ENCODE measurements at places on chromosomes 5 and 9.

GRCh38 chr5:141812512-141812911 lies 65.7 kb downstream of the PCDH1 start:
- no peak for DNase-seq

GRCh38 chr5:28685794-28686193 lies 1647.4 kb upstream of the CDH9 start:
- no peak for DNase-seq

DNA sequence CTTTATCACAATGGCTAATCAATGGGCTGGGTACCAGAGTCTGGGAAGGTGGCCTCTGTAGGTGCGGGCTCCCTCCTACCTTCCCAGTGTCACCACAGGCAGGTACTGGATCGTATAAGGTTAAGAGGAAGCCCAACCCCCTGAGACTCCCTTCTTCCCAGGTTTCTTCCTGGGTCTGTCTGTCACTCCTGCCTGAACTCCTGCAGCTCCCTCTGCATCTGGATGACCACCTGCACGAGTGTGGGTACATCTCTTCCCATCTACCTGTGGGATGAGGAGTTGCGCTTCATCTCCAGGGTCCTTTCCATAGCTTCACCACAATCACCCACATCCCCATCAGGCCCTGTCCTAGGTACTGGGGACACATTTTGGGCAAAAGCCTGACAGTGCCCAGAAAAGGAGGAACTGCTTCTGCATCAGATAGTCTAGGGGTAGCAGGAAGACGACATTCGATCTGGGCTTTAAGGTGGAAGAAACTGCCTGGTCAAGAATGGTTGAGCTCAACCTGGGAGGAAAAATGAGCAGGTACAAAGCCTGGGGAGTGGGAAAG lies 112.2 kb upstream of the ALDH1B1 start:
- no peak for DNase-seq

- peak; percentile 31 for DNase-seq
Observed at GRCh38 chr9:6428940-6429889, 16.2 kb downstream of the UHRF2 start.

GRCh38 chr5:40022057-40022456 lies 597.3 kb upstream of the DAB2 start:
- no peak for DNase-seq

DNA sequence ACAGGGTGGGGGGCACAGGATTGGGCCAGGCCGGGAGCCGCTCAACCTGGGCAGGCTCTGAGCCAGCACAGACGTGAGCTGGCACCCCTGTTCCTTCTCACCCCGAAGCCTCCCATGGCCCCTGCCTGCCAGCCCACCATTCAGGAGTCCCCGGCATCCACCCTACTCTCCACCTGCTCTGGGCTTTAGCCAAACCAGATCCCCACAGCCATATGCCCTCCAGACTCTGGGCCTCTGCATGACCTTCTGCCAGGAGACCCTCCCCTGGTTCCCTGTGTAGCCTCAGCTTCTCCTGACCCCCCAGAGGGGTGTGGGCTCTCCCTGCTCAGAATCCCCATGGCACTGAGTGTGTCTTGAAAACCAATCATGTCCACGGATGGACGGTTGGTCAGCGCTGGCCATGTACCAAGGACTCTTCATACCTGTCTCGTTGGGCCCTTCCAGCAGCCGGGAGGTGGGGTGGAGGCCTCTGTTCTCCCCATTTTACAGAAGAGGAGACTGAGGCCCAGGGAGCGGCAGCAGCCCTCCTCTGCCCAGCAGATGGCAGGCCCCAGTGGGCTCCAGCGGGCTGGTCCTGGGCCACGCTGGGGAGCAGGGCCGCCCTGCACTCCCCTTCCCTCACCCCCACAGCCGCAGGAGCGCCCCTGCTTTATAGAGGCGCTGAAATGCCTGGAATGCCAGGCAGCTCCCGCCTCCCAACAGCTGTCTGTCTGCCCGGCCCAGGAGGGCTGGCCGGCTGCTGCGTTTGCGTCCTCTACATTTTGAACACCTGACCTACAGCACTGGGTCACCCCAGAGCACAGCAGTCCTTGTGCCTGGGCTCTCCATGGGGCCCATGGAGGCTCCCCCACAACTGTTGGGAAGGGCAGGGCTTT lies 3.5 kb upstream of the MYMK start:
- DNase-seq = no peak

GRCh38 chr5:139774980-139775661 lies 20.5 kb upstream of the PSD2 start:
- DNase-seq = peak; percentile 78

DNA sequence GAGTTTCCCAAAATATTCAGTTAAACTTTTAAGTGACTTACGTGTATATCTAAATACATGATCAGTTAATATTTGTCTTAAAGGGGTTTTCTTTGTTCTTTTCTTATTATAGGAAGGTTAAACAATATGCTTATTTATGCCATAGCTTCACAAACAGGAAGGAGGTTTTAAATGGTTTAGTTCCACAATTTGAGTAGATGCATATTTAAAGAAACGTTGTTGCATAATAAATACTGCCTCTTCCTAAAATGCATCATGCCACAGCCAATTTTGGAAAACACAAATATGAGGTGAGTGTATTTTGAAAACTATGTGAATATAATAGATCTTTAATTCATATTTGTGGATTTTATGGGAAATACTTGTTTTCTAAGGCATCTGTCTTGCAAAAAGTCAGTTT lies 2.5 kb upstream of the ADRB2 start:
- no peak for DNase-seq

DNA sequence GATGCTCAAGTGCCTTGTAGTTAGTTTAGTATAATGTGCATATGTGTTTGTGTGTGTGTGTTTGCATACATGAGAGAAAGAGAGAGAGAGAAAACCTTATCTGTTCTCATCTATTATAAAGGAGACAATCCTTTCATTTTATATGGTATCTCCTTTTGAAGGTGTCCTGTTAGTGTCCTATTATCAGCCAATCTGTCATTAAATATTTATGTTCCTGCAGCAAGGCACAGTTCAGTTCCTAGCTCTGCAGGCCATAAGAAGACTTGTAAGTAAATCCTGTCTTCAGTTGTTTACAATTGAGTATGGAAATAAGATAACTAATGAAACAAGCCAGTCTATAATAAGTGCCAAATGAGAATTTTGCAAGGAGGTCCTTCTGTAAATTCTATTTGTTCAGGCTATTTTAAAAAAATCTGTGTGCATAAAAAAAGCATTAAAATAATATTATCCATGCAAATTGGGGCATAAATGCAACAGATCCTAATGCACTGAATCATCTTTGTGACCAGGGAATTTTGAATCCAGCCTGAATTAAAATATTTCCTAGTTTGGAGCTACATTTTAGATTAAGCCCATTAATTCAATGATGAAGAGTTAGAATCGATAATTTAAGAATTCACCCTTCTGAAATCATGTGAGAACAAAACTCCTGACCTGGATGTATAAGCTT lies 18.1 kb downstream of the MAP1B start:
- DNase-seq = no peak

- no peak for DNase-seq
Observed at GRCh38 chr5:158525663-158526062, 574.1 kb downstream of the EBF1 start.

- DNase-seq = no peak
Observed at GRCh38 chr9:23243523-23243922, 582.5 kb downstream of the ELAVL2 start.

DNA sequence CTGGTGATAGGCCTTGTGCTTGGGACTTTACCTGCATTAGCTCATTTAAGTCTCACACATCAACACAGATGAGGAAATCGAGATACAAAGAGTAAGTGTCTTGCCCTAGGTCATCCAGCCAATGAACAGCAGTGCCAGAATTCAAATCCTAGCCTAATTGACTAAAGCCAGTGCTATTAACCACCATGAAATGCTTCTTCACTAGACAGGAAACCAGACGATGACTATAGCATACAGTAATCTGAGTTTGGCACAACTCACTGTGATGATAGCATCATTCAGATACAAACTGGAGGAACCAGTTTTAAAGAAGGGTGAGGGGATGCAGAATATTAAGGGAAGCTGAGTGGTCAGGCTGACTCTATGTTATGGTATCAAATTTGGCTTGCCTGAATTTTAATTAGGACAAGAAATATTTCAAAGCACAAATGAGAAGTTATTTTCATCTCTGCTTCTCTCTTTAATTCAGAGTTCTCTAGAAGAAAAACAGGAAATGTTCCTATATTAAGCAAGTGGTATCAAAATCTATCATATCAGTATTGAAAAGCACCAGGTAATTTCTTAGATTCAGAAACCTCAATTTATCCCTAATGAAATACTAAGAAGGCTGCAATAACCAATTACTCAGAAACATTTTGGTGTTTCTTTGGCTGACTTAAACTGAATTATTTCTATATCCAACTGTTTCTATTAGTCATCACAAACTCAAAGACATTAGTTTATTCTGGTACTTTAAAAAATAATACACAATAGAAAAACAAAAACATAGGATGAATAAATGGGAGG lies 147.0 kb upstream of the RASA1 start:
- DNase-seq = peak; percentile 38

DNA sequence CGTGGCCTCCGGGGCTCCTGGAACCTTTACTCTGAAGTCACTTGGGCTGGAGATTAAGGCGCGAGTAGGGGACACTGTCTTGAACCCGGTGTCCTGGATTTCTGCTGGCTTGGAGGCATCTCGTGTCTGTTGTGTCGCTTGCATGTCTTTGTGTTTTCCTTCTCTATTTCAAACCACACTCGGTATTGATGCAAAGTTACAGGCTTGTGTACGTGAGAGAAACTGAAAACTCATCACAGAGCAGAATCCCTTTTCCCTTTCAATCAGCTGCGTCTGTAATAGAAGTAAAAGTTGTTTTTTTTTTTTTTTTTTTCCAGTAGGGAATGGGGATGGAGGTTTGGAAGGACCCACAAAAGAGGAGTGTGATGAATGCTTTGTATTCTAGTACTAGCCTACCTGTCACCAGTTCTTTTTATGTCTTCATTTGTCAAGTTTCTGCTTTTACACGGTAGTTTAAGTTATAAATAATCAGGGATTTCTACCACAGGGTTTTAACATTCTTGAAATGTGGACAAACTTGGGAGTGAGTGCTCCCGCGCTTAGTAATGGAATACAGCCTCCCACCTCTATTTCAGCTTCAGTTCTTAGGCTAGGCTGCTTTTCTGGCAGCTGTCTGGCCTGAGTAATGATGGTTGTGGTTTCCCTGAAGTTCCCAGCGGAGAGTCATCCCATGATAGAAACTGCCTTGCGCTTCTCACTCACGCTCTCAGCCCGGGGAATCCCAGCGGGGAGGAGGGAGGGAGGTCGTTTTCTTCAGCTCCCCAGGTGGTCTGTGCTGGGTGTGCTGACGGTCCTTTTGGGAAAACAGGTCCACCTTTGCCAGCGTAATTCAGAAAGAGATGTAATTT lies 763 bp downstream of the TJP2 start:
- peak; percentile 50 for DNase-seq

- DNase-seq = no peak
Observed at GRCh38 chr5:61621202-61621650, 289.2 kb downstream of the ZSWIM6 start.

- no peak for DNase-seq
Observed at GRCh38 chr9:134385915-134386314, 59.7 kb downstream of the RXRA start.

DNA sequence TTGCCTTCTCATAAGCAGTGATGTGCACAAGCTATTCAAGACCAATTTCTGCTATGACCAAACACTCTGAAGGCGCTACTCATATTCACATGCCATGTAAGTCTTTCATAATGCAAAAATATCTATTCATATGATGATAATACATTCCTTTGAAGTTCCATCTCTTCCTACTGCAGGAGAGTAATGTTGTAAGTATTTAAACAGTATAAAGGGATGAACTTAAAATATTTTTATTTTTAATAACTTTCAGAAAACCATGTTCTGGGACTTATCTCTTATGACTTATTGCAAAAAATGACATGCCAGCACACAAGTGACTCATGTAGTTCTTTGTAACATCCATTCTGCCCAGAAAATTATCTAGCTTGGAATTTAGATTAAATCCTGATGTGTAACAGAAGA lies 376.4 kb downstream of the KCTD16 start:
- no peak for DNase-seq

GRCh38 chr5:76479973-76480667 lies 77.0 kb downstream of the IQGAP2 start:
- no peak for DNase-seq

DNA sequence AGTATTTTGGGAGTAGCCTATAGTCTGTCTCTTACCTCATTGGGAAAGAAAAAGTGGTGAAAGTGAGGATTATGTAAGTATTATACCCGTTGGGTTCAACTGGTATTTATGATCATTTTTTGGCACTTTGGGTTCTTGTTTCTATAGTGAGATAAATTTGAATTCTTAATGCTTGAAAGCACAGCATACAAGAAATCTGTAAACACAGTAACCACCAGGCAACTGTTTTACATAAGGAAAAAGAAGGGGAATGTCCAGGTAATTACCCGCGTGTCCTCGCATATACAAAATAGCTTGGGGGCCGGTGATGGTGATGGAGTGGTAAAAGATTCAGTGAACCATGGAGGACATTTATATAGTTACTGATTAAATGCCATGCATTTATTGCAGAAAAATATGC lies 60.5 kb downstream of the BASP1 start:
- no peak for DNase-seq

- DNase-seq = no peak
Observed at GRCh38 chr5:120779674-120780073, 315.6 kb downstream of the PRR16 start.

DNA sequence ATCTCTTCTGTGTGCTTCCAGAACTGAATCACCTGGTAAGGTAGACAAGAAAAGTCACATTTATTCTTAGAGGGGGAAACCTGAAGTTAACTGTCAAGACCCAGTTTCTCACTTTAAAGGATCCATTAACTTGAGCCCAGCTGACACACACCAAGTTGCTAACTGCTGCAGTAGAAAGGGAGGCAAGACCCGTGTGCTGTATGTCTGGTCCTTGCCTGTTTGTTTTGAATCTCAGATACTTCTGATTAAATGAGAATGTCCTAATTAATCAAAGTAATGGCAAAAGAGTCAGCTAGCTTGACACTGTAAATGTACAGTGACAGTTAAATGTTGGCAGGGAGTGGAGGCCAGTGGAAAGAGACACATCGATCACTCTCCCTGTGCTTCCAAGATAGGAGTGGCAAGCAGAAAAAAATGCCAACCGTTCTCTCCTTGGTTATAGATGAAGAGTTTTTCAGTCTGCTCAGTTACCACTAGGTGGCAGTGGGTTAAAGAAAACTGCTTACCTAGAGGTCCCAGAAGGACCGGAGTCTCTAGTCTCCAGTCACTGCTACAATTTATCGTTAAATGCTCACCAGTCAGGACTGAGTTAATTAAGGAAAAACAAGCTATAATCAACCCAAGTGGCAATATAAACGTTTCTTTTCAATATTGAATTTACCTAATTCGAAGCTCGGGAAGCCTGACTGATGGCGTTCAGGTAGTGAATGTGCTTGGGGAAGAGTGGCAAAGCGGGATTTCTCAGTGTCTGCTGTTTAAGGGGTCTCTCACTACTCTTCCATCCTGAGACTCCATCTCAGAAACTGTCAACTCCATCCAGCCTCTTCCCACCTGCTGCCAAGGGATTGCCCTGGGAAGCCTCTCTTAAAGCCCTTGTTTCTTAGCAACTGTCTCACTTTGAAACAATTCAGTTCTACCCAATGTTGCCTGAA lies 18.4 kb downstream of the LSM11 start:
- no peak for DNase-seq

Measured in CD4-positive, alpha-beta T cell treated with Interleukin-1 beta for 1 hour (primary cell).